ENCODE measurements at places on chromosomes 4 and X. TPM values are rescaled to one million over a fixed set of nuclear protein-coding genes. Genes with fewer than 3 reads are reported as not detected.

YIPF7 gene
- not detected for polyA plus RNA-seq

SPATA4 gene
- polyA plus RNA-seq = 0.34 TPM

ENPP6 gene
- polyA plus RNA-seq = not detected

APLN gene
- polyA plus RNA-seq = 0.82 TPM

ARR3 gene
- polyA plus RNA-seq = not detected

SUPT20HL1 gene
- not detected for polyA plus RNA-seq

USP53 gene
- polyA plus RNA-seq = 14.9 TPM

NUP54 gene
- 19.4 TPM for polyA plus RNA-seq

CFI gene
- polyA plus RNA-seq = 19.6 TPM

PRRG3 gene
- polyA plus RNA-seq = not detected

GRCh38 chr4:87073199-87074120, 138.6 kb downstream of the AFF1 start:
- DNase-seq = peak; percentile 41

DNA sequence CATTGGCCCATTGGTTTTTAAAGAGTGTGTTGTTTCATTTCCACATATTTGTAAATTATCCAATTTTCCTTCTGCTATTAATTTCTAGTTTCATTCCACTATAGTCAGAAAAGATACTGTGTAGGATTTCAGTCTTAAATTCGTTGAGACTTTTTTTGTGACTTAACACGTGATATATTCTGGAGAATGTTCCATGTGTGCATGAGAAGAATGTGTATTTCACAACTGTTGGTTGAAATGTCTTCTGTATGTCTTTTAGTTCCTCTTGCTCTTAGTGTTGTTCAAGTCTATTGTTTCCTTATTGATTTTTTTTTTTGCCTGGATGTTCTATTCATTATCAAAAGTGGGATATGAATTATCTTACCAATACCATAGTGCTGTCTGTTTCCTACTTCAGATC, 606.9 kb downstream of the RPA4 start:
- no peak for DNase-seq

DNA sequence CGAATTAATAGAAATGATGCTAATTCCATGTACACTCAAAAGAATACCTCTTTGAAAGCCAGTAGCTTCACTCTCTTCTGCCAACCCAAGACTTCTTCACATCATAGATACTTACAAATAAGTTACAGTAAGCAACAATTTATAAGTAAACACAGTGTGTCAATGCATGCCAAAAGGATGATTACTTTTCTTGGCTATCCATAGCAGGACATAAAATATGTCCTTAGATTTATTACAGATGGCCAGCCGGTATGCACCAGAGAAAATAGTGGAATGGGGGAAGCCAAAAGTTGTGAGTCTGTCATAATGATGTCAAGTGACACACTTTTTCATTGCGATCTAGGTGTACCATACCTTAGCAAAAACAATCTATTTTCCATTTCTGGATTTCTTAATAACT, 631 bp upstream of the BMX start:
- no peak for DNase-seq

- no peak for DNase-seq
Observed at GRCh38 chr4:24594887-24595286, 10.5 kb upstream of the DHX15 start.

DNA sequence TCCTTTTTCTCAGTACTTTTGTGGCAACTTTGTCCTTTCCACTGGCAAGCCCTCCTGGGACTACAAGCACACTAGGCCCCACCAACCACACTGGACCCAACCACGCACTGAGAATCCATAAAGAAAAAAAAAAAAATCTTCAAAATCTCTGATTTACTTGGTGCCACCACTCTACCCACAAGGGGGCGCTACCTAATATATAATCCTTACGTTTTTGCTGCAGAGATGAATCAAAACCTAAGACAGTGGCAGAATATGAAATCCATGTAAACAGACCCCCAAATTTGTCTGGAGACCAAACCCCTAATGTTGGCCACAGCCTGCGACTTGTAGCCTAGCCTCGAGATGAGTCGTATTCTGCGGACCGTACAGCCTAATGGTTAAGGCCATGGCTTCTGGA, 63.5 kb upstream of the ARHGAP36 start:
- DNase-seq = peak; percentile 30

DNA sequence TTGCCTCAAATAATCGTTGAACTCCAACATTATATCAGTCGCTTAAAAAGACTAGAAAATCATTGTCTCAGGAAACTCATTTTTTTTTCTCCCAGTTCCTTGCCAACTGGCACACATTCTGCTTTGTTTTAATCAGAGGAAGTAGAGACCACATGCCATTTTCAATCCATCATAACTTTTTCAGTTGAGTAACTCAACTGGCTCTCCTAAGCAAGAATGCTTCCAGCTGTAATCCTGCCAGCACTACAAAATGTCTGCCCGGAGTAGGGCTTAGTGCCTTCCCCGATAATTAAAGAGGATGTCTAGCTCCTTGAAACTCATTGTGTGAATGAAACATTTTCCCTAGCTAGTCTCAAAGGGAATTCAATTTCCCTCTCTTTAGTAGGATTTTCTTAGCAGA, 33.0 kb downstream of the FREM3 start:
- peak; percentile 9 for DNase-seq

DNA sequence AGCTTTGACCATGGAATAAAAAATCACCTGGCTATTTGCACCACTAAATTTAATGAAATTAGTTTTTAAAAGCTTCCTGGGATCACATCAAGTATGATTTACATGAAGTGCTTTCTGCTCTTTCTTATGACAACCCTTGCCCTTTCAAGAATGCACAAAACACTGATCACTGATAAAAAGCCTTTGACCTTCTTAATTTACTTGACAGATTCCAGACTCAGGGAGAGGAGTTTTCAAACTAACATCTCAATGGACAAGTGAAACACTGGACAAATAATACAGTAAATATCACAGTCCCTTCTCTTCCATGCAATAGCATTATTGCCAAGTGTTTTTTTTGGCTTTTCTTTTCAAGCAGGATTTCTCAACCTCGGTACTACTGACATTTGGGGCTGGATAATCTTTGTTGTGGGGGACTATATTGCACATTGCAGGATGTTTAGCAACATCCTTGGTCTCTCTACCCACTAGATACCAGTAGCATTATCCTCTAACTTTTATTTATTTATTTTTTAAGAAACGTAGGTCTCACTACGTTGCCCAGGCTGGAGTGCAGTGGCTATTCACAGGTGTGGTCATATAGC, 86.3 kb downstream of the ZNF827 start:
- DNase-seq = peak; percentile 15

DNA sequence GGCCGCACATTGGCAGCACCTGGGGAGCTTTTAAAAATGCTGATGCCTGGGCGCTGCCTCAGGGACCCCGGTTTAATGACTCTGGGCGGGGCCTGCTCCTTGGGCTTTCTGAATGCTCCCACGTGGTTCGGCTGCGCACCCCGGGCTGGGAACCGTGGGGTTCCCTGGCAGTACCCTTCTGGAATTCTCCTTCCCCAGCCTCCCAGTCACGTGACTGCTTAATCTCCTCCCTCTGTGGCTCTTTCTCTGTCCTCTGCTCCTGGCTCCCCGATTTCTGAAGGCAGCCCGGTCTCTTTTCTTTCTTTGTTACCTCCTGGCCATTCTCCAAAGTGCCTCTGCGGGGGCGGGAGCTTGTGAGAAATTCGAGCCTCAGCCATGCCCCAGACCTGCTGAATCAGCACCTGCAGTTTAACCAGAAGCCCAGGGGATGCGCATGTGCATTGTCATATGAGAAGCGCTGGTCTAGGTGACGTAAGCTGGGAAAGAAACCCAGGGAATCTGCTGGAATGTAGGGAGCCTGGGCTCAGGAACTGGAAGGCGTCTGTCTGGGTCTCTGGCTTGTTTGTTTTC, 16.6 kb downstream of the CLCN4 start:
- no peak for DNase-seq

DNA sequence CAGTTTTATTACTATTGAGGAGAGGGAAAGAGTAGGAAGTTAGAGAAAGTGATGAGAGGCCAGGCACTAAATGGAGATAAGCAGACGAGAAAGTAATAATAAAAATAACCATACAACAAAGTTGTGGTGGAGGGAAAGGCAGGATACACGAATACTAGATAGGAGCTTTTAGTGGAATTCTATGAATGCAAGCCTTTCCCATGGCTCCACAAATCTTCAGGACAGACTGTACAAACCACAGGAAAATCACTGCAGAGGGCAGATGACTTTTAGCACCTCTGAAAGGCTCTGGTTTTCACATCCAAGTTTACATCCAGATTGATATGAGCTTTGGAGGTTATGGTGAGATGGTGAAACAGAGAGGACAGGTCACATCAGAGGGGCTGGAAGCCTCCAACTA, 41.5 kb downstream of the TNIP3 start:
- DNase-seq = no peak

GRCh38 chrX:68571610-68572311, 72.9 kb downstream of the YIPF6 start:
- no peak for DNase-seq

- DNase-seq = no peak
Observed at GRCh38 chrX:41722214-41722613, 1.8 kb upstream of the GPR82 start.

GRCh38 chr4:1508161-1509160, 102.2 kb upstream of the NKX1-1 start:
- DNase-seq = peak; percentile 19

GRCh38 chr4:31307029-31307428, 586.9 kb downstream of the PCDH7 start:
- DNase-seq = no peak

DNA sequence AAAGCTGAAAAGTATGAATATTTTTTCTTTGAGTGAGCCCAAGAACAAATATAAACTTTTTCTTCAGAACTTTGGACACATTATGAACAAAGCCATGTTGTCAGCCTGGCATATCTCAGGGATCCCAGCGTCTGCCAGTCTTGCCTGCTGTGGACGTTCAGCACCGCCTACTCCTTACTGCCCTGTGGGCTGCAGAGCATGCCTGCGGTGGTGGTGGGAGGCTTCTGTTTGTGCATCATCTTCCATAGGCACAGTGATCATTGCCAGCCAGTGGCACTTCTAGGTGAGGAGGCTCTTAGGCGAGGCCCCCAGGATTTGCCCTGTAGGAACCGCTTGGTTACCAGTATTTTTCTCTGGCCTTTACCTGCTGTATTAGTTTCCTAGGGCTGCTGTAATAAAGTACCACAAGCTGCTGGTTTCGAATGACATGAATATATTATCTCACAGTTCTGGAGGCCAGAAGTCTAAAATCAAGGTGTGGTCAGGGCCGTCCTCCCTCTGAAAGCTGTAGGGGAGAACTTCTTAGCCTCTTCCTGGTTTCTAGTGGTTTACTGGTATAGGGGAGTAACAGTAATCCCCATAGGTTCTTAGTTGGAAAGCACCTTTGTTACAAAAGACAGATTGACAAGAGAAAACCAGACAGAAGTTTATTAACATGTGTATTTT, 15.4 kb downstream of the ANXA3 start:
- DNase-seq = no peak

DNA sequence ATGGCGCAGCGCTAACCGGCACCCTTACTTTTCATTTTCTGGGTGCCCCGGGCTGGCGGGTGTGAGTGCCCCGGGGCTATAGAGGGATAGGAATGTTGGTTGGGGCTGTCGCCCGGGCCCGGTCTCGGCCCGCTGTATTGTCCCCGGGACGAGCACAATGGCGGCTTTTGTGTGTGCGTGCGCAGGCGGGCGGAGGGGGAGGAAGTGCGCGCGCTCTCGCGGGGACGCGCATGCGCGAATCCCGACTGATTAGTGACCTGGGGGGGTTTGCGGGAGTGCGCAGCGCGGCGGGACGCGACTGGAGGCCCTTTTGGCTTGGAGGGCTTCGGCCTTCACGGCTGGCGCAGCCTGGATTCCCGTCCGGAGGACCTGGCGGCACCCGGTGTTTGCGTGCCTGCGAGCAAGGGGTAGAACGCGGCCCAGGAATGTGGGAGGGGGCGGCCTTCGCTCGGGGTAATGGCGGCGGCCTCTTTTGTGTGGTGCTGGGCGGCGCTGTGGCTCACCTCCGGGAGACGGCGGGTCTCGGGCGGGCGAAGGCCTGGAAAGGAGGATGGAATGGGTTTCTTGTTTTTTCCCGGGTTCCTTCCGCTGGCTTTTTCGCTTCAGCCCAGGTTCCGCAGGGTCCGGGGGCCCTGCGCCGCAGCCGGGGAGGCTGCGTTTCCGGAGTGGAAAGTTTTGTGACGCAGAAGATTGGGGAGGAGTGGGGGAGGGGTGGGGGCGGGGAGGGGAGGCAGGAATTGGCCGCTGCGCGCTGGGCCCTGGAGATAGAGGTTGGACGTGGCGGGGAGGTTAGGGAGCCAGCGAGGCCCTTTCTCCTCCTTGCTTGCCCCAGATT, 618 bp downstream of the DDX3X start:
- peak; percentile 94 for DNase-seq

DNA sequence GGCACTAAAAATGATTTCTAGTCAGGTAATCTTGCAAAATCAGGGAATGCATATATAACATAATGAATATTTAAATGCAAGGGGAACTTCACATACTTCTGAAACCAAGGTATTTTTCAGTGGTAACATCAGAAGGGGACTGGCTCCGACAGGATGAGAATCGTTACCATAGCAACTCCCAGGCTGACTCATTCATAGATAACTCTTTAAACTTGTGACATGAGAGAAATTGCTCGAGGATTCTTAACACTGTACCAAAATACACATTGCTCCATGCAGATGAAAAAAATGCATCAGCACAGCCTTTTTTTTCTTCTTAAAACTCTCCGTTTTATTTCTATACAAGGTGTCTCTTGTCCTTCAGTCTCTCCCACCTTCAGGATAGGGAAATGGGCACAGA, 114.3 kb downstream of the GABRB1 start:
- no peak for DNase-seq

DNA sequence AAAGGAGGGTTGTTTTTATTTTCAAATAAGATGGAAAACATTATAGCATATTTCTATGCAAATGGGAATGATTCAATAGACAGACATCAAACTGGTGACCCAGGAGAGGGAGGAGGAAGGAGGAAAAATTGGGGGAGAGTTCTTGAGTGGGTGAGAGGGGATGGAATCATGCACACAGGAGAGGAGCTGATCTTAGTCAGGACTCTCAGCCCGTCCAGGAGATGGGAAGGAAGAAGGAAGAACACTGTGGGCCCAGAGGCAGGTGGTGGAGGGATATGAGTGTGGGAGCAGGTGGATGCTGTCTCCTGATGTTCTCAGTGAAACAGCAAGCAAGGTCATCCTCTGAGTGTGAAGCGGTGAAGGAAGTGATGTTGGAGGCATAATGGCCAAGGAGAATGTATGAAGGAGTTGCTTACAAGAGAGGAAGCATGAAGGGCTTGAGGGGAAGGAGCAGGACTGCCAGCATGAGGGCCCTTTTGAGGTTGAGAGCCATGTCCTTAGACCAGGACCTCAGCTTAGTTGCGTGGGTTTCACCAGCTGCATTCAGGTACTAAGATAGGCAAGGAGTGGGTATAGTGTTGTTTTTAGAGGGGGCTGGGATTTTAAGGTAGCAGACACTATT, 161.7 kb upstream of the NAP1L5 start:
- DNase-seq = no peak

DNA sequence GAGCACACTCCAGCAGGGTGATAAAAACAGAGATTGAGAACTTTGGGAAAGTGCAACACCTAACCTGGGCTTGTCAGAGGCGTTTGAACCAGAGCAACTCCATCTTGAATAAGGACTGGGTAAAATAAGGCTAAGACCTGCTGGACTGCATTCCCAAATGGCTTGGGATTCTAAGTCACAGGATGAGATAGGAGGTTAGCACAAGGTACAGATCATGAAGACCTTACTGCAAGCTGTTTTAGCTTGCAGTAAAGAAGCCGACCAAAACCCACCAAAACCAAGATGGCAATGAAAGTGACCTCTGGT, 43.9 kb downstream of the SCFD2 start:
- no peak for DNase-seq

GRCh38 chrX:101260435-101260834, 30.7 kb downstream of the TAF7L start:
- no peak for DNase-seq
